IMR-90 (cell line): ENCODE measurements at places on chromosomes 5 and 9. TPM values are rescaled to one million over a fixed set of nuclear protein-coding genes. Genes with fewer than 3 reads are reported as not detected.

GRCh38 chr9:135085830-135086546 lies 1.5 kb upstream of the OLFM1 start:
- H3K4me3 ChIP-seq, result no peak overlapping the region
- no peaks in the 10 kb centered on the region; the same call in 1 of the 2 replicates for H3K4me1 ChIP-seq
- peak; percentile 43 for DNase-seq
- H3K27ac ChIP-seq, result no peak overlapping the region
- peaks cover 56% of the 10 kb centered on the region for H3K27me3 ChIP-seq
- H3K36me3 ChIP-seq, result no peaks in the 10 kb centered on the region

DNA sequence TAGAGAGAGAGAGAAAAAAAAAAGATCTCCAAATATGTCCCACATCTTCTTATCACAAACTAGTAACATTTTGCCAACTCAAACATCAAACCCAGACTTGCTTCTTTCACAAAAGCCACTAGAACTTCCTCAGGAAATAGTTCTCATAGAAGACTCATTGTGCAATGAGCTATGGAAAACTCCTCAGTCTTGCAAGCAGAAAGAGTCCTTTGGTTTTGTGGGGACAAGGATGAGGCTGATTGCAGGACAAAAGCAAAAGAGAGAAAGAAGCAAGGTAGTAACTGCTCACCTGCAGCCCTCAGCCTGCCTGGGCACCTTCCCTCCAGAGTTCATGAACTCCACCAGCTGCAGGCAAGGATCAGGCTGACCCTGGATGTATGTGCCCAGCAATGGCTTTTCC lies 399.0 kb downstream of the IRX1 start:
- no peak overlapping the region for H3K4me3 ChIP-seq
- H3K36me3 ChIP-seq, result no peaks in the 10 kb centered on the region
- DNase-seq, result no peak

GRCh38 chr5:142571371-142571770 lies 114.5 kb downstream of the FGF1 start:
- H3K4me1 ChIP-seq, result peaks cover 10% of the 10 kb centered on the region
- no peak overlapping the region for H3K4me3 ChIP-seq
- H3K27ac ChIP-seq, result no peak overlapping the region
- no peak for DNase-seq

DNA sequence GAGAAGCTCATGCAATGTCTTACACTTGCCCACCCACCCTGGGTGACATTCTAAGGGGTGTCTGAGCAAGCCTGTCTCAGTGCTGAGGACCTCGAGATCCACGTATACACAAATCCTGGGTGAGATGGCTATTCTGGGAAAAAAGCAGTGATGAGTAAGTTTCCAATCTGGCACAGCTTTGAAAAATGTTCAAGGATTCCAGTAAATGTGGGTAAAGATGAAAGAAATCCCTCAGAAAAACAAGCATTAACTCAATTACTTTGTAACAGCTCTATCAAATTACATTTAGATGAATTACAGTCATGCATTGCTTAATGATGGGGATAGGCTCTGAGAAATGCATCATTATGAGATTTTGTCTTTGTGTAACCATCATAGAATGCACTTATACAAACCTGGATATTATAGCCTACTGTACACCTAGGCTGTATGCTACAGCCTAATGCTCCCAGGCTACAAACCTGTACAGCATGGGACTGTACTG lies 26.9 kb downstream of the GOLM1 start:
- H3K27me3 ChIP-seq, result no peaks in the 10 kb centered on the region
- peaks cover 5% of the 10 kb centered on the region for H3K36me3 ChIP-seq
- H3K4me3 ChIP-seq, result no peak overlapping the region
- H3K4me1 ChIP-seq, result peaks cover 2% of the 10 kb centered on the region; the same call in 1 of the 2 replicates
- DNase-seq, result peak; percentile 58
- peak overlapping the region; percentile 66; the same call in 1 of the 2 replicates for H3K27ac ChIP-seq

The ZNF454 gene
- total RNA-seq, result under 0.01 and 0.18 TPM in 2 replicates

DNA sequence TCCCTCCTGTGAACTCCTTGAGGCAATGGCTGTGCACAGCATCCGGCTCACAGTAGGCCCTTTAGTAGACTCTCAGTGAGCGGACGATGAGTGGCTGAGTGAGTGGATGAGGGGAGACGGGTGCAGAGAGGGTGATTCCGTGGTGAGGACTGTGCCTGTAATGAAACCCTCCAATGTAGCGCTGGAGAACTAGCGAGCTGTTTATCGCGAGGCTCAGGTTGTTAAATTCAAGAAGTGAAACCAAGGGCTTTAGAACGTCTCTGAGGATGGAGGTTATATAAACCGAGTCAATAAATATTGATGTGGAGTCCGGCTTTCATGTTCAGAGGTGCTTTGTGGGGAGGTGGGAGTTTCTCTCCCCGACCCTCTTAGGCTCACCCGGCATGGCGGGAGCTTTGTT lies 53.2 kb downstream of the NSG2 start:
- H3K27ac ChIP-seq, result no peak overlapping the region
- no peak for DNase-seq
- no peaks in the 10 kb centered on the region for H3K4me1 ChIP-seq

DNA sequence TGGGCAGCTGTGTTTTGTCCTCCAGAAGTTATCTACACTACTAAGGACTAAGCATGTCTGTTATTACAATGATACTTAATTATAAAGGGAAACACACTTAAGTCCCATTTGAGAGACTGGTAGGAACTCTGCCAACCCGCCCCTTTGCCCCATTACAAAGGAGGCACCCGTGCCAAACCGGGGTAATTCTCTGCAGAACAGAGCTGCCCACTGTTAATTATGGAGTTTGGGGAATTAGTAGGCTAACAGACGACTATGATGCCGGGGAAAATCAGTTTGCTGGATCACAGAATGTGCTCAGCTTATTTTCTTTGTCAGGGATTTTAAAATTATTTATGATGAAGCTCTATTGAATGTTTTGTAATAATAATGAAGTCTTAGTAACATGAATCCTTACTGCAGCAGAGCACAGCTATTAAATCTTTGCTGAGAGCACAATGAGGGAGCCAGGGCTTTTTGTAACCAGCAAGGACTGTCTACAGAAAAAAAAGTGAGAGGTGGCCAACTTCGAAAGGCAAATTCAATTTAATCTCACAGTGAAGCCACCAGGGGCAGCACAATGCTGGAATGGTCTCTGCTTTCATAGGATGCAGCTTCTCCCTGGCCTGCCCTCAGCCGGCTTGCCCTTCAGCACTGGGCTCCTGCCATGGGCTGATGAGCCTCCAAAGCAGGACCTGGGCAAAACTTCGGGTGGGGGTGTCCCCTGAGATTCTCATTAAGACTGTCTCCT lies 134.5 kb downstream of the GNAQ start:
- no peak overlapping the region for H3K4me3 ChIP-seq
- peak; percentile 15 for DNase-seq
- peaks cover 4% of the 10 kb centered on the region for H3K36me3 ChIP-seq
- H3K27me3 ChIP-seq, result no peaks in the 10 kb centered on the region
- peaks cover 8% of the 10 kb centered on the region for H3K4me1 ChIP-seq

- no peaks in the 10 kb centered on the region for H3K36me3 ChIP-seq
- no peak for DNase-seq
- H3K27ac ChIP-seq, result no peak overlapping the region
- no peaks in the 10 kb centered on the region for H3K27me3 ChIP-seq
These were observed 1972.9 kb upstream of the ACO1 start for GRCh38 chr9:30411571-30411970.

- peak overlapping the region; percentile 97 for H3K27ac ChIP-seq
- H3K4me1 ChIP-seq, result peaks cover 20% of the 10 kb centered on the region
- H3K4me3 ChIP-seq, result peak overlapping the region; percentile 19; the same call in 1 of the 2 replicates
- peaks cover 5% of the 10 kb centered on the region for H3K36me3 ChIP-seq
- H3K27me3 ChIP-seq, result no peaks in the 10 kb centered on the region
These were observed 39.4 kb downstream of the LURAP1L start for GRCh38 chr9:12813960-12814876.

The PRRX2 gene
- 12.7 and 13.1 TPM in 2 replicates for total RNA-seq

The MED10 gene
- 9.1 and 15.6 TPM in 2 replicates for total RNA-seq

- H3K27me3 ChIP-seq, result no peaks in the 10 kb centered on the region
- no peak overlapping the region for H3K4me3 ChIP-seq
- H3K36me3 ChIP-seq, result peaks cover 49% of the 10 kb centered on the region
- no peak overlapping the region for H3K27ac ChIP-seq
- H3K4me1 ChIP-seq, result no peaks in the 10 kb centered on the region
These were observed 32.6 kb downstream of the MAPK9 start for GRCh38 chr5:180259260-180259611.

DNA sequence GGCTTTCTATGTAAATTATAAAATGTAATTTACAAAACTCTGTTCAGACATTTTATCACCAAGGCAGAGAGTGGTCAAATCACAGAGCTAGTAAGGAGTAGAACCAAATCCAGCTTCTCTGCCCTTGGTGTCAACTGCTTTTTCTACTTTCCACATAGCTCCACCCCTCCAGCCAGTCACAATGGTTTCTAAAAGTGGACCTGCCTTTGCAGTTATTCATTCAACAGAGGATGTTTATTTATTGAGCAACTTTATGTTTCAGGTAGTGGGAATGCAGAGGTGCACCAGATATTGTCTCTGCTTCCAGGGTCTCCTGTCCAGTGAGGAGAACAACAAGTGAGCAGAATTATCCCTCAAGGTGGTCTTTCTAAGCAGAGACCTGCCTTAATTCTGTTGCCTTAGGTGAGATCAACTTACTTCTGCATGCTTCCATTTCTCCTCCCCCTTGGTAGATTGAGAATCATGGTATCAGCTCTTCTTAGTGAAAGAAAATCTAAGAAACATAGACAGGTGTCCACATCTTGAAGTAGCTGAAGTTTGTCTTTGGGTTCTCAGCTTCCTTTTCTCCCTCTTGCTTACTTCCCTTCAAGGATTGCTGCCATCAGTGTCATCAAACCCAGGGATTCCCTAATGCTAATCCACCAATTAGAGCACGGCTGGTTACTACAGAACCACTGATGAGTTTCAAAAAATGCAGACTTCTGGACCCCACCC lies 17.2 kb upstream of the PDCD1LG2 start:
- peaks cover 8% of the 10 kb centered on the region for H3K4me1 ChIP-seq
- no peaks in the 10 kb centered on the region for H3K27me3 ChIP-seq
- no peak for DNase-seq
- no peak overlapping the region for H3K27ac ChIP-seq
- no peaks in the 10 kb centered on the region for H3K36me3 ChIP-seq
- no peak overlapping the region for H3K4me3 ChIP-seq

The CCNB1 gene
- 160 and 203 TPM in 2 replicates for total RNA-seq

DNA sequence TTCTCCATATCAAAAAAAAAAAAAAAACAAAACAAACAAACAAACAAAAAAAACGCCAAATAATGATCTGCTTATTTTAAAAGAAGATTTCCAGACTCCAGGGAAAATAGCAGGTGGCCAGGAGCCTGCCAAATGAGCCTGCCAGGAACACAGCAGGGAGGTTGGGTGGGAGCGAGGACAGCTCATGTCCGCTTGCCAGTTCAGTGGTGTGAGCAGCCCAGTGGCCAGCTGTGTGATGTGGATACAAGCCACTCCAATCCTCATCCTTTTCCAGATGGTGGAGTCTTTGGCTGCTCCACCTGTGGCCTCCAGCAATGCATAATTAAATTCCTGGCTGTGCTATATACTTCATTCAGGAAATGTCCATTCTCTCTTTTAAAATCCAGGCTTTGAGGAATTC lies 1025.1 kb upstream of the C9orf72 start:
- H3K4me1 ChIP-seq, result no peaks in the 10 kb centered on the region
- DNase-seq, result no peak
- H3K27ac ChIP-seq, result no peak overlapping the region

The ACER2 gene
- total RNA-seq, result 1.6 and 1.9 TPM in 2 replicates

- no peak overlapping the region for H3K4me3 ChIP-seq
- H3K4me1 ChIP-seq, result peaks cover 5% of the 10 kb centered on the region
- H3K36me3 ChIP-seq, result peaks cover 5% of the 10 kb centered on the region
- no peak overlapping the region for H3K27ac ChIP-seq
- no peak for DNase-seq
- H3K27me3 ChIP-seq, result no peaks in the 10 kb centered on the region
These were observed 123.9 kb downstream of the ADAMTS2 start for GRCh38 chr5:179221196-179221876.

GRCh38 chr9:27528886-27529315 lies 713 bp downstream of the MOB3B start:
- no peak for DNase-seq
- peak overlapping the region; percentile 57 for H3K4me3 ChIP-seq
- peaks cover 32% of the 10 kb centered on the region for H3K27me3 ChIP-seq
- no peaks in the 10 kb centered on the region for H3K4me1 ChIP-seq
- no peak overlapping the region for H3K27ac ChIP-seq

DNA sequence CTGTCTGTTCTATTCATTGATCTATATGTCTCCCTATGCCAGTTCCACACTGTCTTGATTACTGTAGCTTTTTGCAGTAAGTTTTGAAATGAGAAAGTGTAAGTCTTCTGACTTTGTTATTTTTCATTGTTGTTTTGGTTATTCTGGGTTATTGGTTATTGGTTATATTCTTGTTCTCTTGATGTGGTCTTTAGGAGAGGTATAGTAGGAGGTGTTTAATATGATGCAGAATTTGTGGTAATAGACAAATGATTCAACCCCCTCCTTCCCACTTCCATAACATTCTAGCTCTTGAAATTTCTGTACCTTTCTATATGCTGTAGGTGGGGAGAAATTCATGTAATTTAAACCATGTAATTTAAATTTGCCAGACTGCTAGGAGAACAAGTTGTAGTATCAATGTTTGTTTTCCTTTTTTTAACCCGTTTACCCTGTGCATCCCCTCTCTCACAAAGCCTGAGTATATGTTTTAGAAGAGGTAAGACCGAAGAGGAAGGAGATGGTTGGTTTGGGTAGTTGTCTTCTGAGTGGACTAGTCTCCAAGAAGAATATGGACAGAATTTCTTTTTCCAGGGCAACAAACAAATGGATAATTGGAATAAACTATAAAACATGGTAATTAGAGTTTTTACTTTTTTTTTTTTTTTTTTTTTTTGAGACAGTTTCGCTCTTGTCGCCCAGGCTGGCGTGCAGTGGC lies 19.2 kb downstream of the ANKHD1 start:
- H3K27ac ChIP-seq, result no peak overlapping the region
- no peak overlapping the region for H3K4me3 ChIP-seq
- no peak for DNase-seq
- no peaks in the 10 kb centered on the region for H3K36me3 ChIP-seq
- H3K4me1 ChIP-seq, result no peaks in the 10 kb centered on the region

GRCh38 chr5:124544366-124545055 lies 201.9 kb downstream of the ZNF608 start:
- no peaks in the 10 kb centered on the region for H3K36me3 ChIP-seq
- no peaks in the 10 kb centered on the region for H3K4me1 ChIP-seq
- no peak overlapping the region for H3K27ac ChIP-seq
- H3K27me3 ChIP-seq, result peaks cover 3% of the 10 kb centered on the region; the same call in 1 of the 2 replicates

- H3K27ac ChIP-seq, result no peak overlapping the region
- peaks cover 15% of the 10 kb centered on the region for H3K4me1 ChIP-seq
- DNase-seq, result no peak
- no peaks in the 10 kb centered on the region; the same call in 1 of the 2 replicates for H3K27me3 ChIP-seq
- 0 out of 2 replicates have a peak, but pooled peaks cover 2% of the 10 kb centered on the region for H3K36me3 ChIP-seq
These were observed 1.1 kb upstream of the ADAMTS2 start for GRCh38 chr5:179346401-179346800.

DNA sequence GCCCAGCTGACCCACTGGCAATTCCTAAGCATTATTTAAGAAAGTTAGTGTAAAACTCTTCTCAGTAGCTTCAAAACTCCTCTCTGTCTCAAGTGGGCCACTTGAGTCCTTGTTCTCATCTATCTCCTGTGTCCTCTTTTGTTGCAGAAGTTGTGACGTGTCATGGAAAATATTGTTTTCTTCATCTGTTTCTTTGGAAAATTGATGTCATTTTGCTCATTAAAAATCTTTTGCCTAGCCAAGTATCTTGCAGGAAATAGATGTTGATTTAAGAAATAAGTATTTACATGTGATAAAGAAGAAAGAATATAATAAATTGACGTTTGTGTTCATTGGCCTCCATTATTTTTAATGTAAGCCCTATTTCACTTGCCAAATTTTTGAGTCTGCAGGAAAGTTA lies 1158.4 kb upstream of the SEMA6A start:
- no peaks in the 10 kb centered on the region for H3K4me1 ChIP-seq
- DNase-seq, result no peak
- H3K4me3 ChIP-seq, result no peak overlapping the region

GRCh38 chr9:112184946-112185345 lies 9.8 kb upstream of the SUSD1 start:
- no peak overlapping the region for H3K27ac ChIP-seq
- DNase-seq, result no peak
- no peak overlapping the region for H3K4me3 ChIP-seq
- H3K27me3 ChIP-seq, result no peaks in the 10 kb centered on the region
- no peaks in the 10 kb centered on the region for H3K36me3 ChIP-seq

The KCNT1 gene
- total RNA-seq, result not detected in 2 replicates
